Adrenal gland (tissue), 19 donors: ENCODE measurements at places on chromosomes 3 and 15.

- DNase-seq: no peak
Measured at GRCh38 chr3:146948186-146948585, 343.0 kb upstream of the PLSCR5 start.

GRCh38 chr3:13750731-13751130, 129.1 kb downstream of the WNT7A start:
- no peak for DNase-seq

DNA sequence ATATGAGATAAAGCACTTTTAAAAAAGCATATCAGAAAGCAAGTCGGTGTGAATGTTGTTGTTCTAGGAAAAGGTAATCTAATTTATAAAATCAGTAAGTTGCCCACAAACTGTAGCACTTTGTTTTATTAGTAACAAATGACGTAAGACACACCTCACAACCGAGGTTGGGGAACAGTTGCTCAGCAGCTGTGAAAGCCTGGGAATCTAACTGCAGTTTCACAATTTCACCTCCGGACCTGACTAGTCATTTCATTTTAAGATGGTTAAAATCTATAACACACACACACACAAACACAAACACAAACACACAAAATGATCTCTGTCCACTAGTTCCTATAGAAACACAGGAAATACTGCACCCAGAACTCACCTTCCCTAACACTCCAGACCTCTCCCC, 406.7 kb upstream of the NR2F2 start:
- DNase-seq: no peak

- DNase-seq: no peak
Measured at GRCh38 chr15:70264014-70264582, 166.4 kb upstream of the TLE3 start.

GRCh38 chr3:10384541-10385360, 63.8 kb upstream of the SEC13 start:
- no peak for DNase-seq

DNA sequence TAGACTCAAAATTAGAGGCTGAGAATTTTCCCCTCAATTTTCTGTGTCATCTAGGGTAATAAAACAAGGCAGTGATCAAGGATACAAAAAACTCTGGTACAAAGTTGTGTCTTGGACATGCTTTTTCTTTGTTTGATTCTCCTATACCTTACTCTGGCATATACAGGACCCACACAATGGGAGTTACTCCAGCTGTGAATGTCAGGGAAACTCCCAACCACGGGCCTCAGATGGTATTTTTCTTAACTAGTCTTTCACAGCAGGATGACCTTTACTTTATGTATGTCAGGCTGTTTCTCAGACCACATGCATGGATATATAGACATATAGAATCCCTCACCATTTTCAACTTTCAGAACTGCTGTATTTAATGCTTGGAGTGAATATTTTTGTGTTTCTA, 41.3 kb downstream of the FEZF2 start:
- DNase-seq: no peak

GRCh38 chr3:4994144-4994730, 15.0 kb downstream of the BHLHE40 start:
- peak; percentile 52 for DNase-seq

GRCh38 chr15:78204351-78205309, 29.7 kb downstream of the ACSBG1 start:
- peak; percentile 71 for DNase-seq

- DNase-seq: no peak
Measured at GRCh38 chr15:81419332-81419943, 45.4 kb upstream of the TMC3 start.

DNA sequence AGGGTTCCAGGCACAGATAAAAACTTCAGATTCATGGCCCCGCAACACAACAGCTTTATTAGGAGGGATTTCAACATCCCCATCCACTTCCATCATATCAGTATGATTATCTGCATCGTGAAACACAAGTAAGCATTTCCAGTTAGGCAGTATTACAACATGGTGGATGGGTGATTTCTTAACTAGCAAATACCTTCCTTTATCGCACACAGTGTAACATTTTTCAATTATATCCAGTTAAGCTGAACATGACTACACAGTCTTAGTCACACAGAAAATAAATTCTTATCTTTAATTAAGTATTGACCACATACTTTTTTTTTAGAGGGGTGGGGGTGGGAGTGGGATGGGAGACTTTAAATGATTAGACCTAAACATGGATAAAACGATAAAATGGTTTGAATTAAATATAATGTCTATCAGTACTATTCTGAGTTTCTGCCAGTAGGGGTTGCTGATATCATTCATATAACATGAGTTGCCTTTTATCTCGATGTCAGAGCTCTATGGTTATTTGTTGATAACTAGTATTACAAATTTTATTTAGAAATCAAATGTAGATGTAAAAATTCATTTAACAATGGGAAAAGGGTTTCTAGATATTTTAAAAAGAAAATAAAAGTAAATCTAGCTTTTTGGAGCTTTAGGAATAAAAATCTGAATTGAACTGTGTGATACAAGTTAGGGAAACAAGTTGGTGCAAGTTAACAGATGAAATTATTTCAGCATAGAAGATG, 146.6 kb downstream of the TBL1XR1 start:
- no peak for DNase-seq

GRCh38 chr15:80159811-80160569, 7.2 kb downstream of the FAH start:
- peak; percentile 86 for DNase-seq

GRCh38 chr3:23644676-23645075, 161.1 kb upstream of the UBE2E1 start:
- DNase-seq: no peak

DNA sequence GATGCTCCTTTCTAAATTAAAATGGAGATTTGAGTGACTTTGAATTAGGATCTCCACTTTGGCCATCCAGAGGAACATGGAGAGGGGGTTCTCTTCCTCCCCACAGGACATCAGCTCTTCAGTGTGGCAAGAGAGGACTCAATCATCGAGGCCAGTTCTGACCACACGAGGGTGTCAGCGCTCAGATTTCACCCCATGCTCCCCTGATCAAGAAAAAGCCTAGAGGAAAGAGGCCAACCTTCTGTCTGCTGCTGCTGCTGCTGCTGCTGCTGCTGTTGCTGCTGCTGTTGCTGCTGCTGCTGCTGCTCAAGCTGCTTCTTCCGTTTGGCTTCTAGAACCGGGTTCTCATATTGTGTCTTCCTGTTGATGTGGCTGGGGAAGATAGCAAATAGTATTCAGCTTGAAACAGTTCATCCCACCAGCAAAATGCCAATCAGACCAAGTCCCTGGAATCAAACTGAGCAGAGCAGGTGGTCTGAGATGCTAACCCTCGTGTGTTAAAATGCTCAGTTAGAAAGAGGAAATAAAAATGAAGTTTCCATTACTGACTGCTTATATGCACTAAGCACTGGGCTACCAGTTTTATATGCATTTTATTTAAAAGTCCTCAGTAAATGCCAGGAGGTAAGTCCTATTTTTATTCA, 599.0 kb downstream of the MAGI1 start:
- DNase-seq: peak; percentile 47

- no peak for DNase-seq
Measured at GRCh38 chr3:14803981-14804834, 14.6 kb upstream of the FGD5 start.

- DNase-seq: no peak
Measured at GRCh38 chr3:10709110-10709781, 106.8 kb upstream of the SLC6A11 start.

DNA sequence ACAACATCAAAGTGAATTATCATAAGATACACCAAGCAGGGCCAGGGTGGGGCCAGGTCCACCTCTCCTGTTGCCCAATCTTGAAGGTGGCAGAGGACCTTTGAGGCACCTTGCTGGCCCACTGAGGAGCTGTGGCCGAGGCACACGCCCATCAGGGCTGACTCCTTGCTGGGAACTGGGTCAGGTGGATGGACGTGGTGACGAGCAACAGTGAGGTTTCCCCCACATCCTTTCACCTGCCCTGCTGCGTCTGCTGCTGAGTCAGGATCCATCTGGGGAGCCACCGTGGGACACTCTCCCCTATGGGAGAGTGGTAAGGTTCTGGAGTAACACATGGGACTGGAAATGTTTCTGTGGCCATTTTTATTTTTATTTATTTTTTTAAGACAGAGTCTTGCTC, 17.3 kb upstream of the FURIN start:
- DNase-seq: no peak

DNA sequence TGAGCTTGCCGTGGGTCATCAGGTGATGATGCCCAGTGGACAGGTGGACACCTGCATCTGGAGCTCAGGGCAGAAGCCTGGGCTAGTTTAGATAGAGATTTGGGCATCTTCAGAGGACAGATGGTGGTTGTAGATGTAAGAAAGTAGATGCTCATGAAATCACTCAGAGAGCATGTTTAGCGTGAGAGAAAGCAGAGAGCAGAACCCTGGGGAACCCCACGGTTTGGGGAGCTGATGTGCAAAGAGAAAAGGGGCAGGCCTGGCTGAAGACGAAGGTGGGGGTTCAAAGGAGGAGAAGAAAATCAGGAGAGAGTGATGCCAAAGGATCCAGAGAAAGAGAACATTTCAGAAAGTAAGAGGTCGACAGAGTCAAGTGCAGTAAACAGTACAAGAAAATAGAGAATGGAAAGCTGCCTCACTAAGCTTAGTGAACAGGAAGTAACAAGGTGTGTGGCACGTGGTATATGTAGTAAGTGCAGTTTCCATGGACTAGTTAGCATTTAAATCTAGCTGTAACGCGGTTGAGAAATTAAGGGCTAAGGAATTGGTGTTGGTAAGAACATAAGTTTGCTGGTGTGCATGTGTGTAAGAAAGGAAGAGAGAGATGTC, 13.5 kb downstream of the TIGIT start:
- DNase-seq: no peak

DNA sequence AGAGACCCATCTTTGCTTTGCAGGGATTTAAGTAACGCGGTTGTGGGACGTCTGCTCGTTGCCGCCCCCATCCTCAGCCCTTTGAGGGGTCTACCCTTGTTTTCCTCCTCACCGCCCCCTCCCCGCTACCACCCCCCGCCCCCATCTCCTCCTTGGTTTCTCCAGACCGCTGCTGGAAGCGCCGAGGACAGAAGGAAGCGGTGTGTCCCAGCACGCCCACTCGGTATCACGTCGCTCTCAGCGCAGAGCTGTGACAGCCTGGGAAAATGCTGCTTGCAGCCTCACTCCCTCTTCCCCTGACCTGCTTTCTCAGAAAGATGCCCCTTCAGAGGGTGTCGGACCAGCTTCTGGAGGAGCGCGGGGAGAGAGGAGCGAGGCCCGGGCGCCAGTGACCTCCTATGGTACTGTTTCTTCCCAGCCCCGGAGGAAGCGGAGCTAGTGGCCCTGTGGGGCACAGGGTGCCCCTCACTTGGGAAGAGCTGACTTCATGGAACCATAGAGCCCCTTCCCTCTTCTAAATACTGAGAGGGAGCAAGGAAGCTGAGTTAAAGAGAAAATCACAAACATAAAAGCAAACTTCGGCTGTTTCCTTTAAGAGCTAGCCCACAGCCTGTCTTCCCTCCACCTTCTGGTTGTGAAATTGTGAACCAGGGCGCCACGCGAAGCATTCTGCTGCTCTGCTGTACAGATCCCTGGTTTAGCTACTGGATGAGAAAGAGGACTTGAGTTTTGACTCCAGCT, 698 bp downstream of the IL1RAP start:
- peak; percentile 57 for DNase-seq

- DNase-seq: no peak
Measured at GRCh38 chr3:176469694-176470205, 727.5 kb downstream of the TBL1XR1 start.

DNA sequence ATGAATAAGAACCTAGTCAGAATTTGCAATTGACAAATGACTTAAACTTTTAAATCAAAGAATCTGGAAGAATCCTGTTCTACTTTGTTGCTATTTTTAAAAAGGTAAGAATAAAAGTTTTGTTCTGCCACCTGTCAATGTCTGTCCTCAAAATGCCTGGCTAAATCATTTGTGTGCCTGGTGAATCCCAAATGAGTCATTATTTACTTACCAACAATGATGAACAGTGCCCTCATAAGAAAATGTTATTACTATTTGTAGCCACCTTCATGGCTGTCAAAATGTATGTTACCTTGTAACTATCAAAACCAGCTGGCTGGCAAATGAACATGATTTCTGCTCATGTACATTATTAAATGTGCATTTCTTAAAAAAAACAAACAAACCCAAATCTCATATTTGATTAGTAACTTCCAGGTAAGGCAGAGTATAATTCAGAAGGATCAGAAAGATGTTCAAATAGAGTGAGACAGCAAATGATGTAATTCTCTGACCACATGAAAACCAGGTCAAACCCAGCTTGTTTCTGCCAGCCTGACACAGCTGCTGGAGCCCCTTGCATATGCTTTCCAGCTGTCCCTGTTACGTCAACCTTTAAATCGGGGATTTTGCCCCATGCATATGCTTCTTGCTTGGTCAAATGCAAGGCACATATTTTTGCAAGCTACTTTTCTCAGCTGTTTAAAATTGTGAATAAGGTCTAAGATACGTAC, 137.9 kb downstream of the SSR3 start:
- no peak for DNase-seq
